ENCODE measurements at places on chromosomes 5 and 9.

GRCh38 chr9:9612270-9612669 is 1000.5 kb downstream of the PTPRD start:
- no peak for DNase-seq

GRCh38 chr5:14145435-14146334 is 2.5 kb downstream of the TRIO start:
- no peak for DNase-seq

DNA sequence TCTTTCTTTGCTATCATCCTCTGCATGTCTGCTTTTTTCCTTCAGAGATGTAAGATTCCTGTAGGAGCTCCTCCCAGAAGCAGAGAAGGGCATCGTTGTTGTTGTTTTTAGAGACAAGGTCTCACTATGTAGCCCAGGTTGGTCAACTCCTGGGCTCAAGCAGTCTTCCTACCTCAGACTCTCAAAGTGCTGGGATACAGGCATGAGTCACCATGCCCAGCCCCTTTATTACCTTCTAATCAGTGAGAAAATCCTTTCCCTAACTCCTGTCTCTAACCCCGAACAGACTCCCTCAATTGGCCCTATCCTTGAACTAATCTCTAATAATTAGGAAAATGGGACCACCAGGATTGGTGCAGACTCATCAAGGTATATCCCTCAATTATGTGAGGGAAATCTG is 64.4 kb downstream of the GALNT10 start:
- DNase-seq, result no peak

DNA sequence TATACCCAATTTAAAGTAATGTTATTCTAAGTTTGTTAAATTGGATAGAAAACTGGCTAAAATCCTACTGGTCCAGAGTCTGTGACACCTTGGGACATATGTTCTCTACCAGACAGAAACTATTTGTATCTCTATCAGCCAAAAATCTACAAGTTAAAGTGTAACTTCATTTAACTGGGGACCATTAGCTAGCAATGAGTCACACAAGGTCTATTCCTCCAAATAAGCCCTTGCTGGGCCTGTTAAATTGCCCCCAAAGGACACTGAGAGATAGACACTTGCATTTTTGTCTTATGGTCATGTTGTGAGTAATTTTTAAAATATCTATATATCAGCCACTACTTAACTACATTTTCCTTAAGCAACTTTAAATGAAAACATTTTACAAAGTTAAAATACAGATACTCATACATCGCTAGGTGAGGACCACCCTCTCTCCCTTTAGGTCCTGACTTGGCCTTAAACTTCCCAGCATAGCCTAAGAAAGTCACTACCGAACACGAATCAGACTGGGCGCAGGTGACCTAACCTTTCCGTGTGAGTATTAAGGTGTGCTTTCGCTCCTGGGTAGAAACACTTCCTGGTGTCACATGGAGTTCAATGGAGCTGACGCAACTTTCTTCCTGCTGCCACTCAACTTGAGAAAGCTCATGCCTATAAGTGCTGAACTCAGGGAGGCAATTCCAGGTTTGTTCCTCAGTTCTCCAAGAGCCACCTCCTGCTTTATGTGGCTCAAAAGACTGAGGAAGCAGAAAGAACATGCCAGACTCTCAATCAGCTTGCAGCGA is 249.1 kb downstream of the DIRAS2 start:
- peak; percentile 27 for DNase-seq

GRCh38 chr5:56898213-56898612 is 11.2 kb upstream of the SETD9 start:
- no peak for DNase-seq

DNA sequence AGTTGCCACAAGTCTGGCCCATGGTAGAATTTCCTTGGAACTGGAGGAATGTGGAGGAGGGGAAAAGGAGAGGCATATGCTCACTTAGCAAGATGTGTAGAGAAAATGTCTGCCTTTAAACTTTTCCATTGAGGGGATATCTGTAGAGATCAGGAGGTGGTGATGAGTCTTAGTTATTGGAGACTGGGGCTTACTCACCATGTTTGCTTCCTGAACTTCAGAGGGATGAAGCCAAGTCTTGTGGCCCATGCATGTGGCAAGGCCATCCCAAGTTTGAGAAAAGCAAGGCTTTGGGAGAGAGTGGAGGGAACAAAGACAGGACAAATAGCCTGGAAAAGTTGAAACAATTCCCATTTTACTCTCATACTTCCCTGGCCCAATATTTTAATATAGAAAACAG is 124.5 kb downstream of the GDNF start:
- DNase-seq, result no peak

GRCh38 chr9:117672369-117672768 is 31.8 kb upstream of the TLR4 start:
- DNase-seq, result peak; percentile 11

DNA sequence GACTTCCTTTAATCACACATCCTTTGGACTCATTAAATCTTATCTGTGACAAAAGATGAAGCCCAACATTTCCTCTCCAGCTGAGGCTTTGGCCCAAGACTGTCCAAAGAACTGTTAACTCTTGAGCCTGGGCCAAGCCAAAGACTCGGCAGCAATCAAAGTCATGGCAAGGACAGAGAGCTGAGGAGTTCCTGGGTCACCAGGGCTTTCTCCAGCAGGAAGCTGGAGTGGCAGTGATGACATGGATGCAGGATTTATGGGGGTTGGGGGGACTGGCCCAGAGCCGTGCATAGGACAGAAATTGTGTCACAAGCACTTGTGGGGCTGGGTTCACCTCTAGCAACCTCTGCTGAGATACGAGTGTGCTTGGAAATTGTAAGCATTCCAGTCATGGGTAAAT is 440.3 kb downstream of the PLK2 start:
- DNase-seq, result no peak

DNA sequence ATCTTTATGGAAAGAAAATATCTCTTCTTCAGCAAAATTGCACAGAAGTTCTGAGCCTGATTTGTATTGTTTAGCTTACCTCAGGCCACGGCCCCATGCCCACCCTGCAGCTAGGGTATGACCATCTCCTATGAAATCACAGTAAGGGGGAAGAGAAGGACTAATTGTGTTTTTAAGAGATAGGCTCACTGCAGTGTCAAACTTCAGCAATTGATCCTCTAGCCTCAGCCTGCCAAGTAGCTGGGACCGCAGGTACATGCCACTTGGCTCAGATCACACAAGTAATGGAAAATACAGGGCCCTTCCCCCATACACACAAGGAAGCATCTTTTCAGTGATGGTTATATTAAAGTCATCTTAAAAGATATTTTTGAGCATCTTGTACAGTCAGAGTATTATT is 60.0 kb downstream of the DMAC1 start:
- no peak for DNase-seq

DNA sequence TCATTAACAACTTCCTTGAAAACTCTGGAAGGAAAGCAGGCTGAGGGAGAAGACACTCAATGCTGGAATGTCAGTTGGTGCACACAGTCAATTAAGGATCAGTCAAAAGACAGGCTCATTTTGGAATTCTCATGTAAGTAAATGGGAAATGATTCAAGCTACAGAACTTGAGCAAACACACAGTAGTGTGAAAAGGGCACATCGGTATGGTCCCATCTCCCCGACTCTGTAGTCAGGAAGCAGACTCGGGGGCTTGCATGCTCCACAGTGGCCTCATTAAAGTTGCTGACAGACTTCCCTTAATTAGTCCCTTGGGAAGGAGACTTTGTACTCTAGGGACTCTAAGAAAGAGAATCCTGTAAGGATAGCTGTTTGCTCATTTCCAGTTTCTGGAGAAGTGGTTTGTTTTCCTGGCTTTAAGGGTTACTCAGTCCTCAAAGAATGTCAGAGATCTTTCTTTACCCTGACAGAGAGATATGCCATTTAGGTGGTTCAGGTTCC is 339.2 kb downstream of the ADAMTS6 start:
- DNase-seq, result peak; percentile 17

DNA sequence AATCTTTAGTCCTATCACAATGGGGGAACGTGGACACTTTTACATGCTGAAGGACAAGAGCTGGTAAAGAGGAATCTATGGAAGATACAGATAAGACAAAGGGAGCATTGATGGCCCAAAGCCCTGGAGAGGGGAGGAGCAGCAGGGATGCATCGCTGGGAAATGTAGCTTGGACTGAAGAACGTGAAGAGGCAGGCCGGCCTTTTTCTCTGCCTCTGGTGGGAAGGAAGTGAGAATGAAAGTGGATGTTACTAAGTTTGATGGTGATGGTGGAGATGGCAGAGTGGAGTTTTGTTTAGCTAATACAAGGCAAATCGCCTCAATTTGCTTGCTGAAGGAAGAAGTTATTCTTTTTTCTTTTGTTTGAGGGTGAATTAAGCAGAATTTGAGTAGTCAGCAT is 124.6 kb upstream of the TAF11L2 start:
- no peak for DNase-seq

DNA sequence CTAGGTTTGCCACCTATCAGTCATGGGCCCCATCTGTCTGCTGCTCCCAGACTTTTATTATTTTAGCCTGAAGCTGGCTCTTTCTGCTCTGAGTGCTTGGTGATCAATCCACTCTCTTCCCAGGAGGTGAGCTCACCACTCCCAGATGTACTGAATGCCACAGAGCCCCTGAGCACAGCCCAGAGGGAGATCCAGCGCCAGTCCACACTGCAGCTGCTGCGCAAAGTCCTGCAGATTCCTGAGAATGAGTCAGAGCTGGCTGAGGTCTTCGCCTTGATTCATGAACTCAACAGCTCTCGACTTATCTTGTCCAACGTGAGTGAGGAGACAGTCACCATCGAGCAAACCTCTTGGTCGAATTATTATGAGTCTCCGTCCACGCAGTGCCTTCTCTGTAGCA is 36.0 kb downstream of the HMGXB3 start:
- DNase-seq, result peak; percentile 95

DNA sequence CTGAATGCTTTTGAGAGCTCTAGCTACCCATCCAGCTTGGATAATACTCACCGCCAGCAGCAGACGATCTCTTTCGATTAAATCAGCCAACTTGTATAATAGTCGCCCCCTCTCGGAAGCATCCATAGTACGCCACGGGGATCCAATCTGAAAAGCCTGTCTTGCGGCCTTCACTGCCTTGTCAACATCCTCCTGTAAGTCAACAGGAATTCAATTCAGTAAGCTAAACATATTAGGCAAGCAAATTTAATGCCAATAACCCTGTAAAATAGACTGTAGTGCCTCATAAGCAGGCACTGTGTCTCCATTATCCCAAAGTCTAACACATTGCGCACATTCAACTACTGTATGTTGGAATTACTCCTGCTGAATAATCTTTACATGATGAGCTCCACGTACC is 22.0 kb downstream of the ALDH1A1 start:
- no peak for DNase-seq

- no peak for DNase-seq
Observed at GRCh38 chr5:165673499-165673898, 2168.1 kb downstream of the MAT2B start.

DNA sequence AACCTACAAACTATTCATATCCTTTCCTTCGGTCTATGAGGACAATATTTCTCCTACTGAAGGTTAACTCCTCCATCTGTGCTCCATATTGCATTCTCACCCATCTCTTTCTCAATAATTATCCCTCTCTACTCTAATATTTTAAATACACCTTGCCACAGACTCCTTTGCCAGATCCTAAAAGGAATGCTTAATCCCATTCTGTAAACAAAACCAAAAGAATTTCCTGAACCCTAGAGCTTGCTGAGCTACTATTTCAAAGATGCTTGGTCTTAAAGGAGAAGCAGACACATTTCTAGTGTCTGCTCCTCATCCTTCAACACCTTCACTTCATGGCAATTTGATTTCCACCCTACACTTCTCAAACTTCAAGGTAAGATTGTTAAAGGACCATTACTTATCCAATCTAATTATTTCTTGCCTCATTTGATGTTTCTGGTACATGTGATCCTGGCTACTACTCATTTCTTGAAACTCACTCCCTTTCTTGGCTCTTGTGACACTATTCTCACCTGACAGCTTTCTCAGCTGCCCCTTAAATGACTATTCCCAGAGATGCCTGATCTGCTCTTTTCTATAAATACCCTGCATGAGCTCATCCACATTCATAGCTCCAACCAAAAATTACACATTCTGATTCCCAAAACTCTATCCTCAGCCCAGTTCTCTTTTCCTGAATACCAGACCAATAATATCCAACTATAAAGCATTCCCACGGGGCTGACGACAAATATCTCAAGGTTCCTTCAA is 20.2 kb downstream of the HOMER1 start:
- no peak for DNase-seq

DNA sequence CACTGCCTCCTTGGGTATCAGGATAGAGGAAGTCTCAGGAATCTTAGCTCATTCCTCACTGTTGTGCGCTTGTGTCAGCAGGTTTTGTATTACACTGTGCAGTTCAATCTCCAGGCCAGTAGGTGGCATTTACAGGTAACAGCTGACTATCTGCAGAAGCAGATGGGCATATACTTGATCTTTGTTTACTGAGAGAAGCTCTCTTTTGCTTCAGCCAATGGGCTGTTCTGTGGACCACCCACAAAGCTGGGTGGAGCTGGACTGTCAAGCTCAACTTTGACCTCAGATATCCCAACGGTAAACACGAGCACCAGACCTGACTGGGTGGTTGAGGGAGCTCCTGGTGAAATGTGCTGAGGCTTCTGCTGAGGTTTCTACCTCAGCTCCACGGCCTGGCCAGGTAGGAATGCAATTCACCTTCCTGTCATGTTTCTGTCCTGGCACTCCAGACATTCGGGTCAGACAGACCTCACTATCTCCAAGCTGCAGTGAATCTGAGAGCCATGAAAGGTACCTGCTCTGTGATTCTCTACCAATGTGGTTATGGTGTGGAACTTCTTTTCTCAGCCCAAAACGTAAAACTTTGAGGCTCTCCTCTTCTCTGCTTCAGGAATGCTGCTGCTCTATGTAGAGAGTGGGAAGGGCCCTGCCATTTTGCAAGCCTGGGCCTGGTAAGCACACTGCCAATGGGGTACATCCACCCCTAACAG is 167.9 kb upstream of the ACTBL2 start:
- peak; percentile 80 for DNase-seq

GRCh38 chr5:129465776-129466344 is 5.8 kb downstream of the ADAMTS19 start:
- DNase-seq, result no peak

DNA sequence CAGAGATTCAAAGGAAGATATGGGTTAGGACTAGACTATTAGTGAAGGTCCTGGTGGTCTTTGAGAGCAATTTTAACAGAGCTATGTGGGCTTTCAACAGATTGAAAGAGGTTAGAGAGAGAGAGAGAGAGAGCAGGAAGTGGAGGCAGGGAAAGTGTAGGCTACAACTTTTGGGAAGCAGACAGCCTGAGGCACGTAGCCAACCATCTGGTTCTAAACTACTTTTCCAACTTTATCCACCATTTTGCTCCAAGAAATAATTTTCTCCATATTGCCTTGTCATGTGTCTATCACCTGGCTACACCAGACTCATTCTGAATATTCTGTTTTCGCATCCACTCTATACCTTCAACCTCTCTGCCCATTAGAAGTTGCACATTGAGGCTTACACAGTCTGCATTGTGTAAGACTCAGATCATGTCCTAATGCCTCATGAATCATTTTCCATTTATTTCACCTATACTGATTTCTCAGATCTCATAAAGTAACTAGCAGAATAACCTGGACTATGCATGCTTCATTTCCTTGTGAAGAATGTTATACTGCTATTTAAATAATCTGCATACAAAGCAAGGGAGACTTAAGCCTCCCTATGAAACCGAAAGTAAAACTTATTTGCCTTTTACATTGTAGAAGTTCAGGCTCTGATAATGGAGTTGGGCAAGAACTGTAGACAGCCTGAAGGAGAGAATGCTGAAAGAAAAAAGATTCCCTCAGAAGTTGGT is 235.6 kb downstream of the ELAVL2 start:
- peak; percentile 81 for DNase-seq

- no peak for DNase-seq
Observed at GRCh38 chr5:116650964-116651363, 76.3 kb upstream of the SEMA6A start.

GRCh38 chr5:147098233-147098790 is 136.5 kb upstream of the STK32A start:
- peak; percentile 39 for DNase-seq

GRCh38 chr9:117916291-117916690 is 212.1 kb downstream of the TLR4 start:
- no peak for DNase-seq

Measured in epithelial cell of esophagus (primary cell).